ENCODE measurements at places on chromosomes 3 and 15. TPM values are rescaled to one million over a fixed set of nuclear protein-coding genes. Genes with fewer than 3 reads are reported as not detected.

RLBP1 gene
- not detected for total RNA-seq

LRTM1 gene
- total RNA-seq = not detected

HHATL gene
- total RNA-seq = 86.3 TPM

MNS1 gene
- total RNA-seq = 0.62 TPM

GRAMD2A gene
- total RNA-seq = not detected

GALNT15 gene
- total RNA-seq = 94.0 TPM

NDUFB5 gene
- 182 TPM for total RNA-seq

C3orf20 gene
- 0.46 TPM for total RNA-seq

MYEF2 gene
- total RNA-seq = 0.29 TPM

LNP1 gene
- 1.5 TPM for total RNA-seq

LEKR1 gene
- not detected for total RNA-seq

IGSF10 gene
- total RNA-seq = not detected

C3orf33 gene
- 5.3 TPM for total RNA-seq

DNA sequence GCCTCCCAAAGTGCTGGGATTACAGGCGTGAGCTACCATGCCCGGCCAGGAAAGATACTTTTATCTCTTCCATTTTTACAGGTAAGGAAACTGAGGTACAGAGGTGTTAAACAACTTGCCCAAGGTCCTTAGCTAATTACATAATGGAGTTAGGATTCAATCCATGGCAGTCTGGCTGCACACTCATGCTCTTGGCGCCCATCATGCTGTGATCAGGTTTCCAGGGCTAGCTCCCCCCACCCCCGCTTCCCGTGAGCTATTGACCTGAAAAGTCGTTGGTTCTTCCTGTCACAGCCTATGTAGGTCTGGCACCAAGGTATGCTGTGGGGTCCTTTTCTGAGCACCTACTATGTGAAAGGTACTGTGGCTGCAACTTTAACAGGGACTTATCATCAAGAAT is 55.9 kb upstream of the LARS2 start:
- DNase-seq = no peak

DNA sequence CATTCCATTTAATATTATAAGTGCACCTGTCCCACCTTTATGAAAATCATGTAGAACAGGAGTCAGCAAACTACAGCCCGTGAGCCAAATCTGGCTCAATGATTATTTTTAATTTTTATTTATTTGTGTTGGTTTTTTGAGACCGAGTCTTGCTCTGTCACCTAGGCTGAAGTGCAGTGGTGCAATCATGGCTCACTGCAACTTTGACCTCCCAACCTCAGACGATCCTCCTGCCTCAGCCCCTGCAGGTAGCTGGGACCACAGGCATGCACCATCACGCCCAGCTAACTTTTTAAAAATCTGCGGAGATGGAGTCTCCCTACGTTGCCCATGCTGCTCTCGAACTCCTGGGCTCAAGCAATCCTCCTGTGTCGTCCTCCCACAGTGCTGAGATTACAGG is 42.0 kb downstream of the MYO1E start:
- no peak for DNase-seq

- no peak for DNase-seq
These were observed 173.3 kb upstream of the GAP43 start for GRCh38 chr3:115450036-115450435.

- no peak for DNase-seq
These were observed 26.6 kb downstream of the SEMA6D start for GRCh38 chr15:47743886-47744285.

GRCh38 chr3:134078169-134078831 is 48.6 kb upstream of the SLCO2A1 start:
- DNase-seq = peak; percentile 22

- peak; percentile 43 for DNase-seq
These were observed 50.0 kb upstream of the NMD3 start for GRCh38 chr3:161171113-161171512.

GRCh38 chr3:88589138-88589537 is 439.4 kb downstream of the C3orf38 start:
- no peak for DNase-seq

DNA sequence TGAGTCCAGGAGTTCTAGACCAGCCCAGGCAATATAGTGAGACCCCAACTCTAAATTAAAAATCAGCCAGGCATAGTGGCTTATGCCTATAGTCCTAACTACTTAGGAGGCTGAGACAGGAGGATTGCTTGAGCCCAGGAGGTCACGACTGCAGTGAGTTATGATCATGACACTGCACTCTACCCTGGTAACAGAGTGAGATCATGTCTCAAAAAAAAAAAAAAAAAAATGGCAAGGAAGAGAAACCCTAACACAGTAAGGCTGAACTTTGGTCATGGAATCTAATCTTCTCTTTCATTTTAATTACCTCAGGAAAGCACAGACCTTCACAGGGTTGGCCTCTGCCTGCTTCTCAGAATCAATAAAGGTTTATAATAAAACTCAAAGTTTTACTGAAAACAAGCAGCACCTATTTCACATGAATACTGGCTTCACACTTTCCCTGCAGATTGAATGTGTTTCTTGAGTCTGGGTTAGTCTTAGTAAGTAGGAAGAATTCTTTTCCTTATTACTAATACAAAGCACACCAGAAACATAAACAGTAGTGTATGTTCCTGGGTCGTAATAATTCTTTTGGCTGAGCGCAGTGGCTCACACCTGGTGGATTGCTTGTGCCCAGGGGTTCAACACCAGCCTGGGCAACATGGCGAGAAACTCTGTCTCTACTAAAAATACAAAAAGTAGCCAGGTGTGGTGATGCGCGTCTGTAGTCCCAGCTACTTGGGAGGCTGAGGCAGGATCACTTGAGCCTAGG is 11.6 kb upstream of the NR2C2 start:
- no peak for DNase-seq

- peak; percentile 19 for DNase-seq
These were observed 15.8 kb upstream of the ALDH1A3 start for GRCh38 chr15:100863796-100864267.

DNA sequence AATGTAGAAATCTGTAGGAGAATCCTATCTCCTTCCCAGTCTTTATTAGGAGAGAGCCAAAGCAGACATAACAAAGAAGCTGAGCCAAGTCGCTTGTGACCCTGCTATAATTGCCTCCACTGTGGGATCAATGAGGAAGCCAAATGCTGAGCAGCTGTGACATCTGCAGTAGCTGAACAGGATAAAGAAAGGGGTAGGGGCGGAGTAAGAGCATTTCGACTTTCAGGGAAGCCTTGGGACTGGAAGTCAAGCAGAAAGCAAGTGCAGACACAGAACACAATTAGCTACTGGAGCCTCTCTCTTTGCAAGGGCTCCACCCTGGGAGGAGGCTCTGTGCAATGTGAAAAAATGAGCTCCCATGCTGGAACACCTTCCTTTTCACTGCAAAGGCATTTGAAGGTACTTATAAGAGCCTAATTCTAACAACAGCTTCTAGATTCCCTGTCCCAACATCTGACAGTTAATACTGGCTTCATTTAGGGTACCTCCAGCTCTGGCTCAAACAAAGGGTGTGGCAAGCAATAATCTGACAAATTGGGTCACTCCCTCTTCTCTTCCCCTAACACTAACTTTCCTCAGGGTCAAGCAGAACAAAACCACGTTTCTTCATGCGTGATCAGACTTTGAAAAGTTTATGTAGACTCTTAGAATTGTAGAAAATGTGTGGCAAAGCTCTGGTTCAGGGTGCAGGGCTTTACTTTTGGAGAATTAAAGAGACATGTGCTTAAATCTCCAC is 166.4 kb downstream of the CADPS start:
- DNase-seq = no peak

GRCh38 chr15:53807501-53807900 is 48.0 kb upstream of the WDR72 start:
- no peak for DNase-seq

DNA sequence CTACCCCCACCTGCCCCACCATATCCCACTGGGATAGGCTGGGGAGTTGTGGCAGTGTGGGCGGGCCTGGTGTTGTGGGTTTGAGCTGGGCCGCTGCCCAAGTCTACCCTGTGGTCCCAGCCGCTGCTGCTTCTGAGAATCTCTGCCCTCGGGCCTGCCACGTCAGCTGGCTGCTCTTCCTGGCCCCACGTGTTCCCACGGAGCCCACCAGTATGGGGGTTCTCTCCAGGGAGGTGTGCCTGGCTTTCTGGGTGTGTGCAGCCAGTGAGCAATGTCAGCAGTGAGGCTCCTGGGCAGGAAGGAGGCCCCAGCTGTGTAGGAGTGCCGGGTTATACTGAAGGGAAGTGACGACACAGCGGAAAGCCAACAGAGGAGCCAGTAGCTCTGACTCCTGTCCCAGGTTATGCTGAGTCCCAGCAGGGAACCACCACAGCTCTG is 10.5 kb downstream of the GNAI2 start:
- DNase-seq = no peak

- no peak for DNase-seq
These were observed 50.8 kb downstream of the RFTN1 start for GRCh38 chr3:16462679-16463078.

DNA sequence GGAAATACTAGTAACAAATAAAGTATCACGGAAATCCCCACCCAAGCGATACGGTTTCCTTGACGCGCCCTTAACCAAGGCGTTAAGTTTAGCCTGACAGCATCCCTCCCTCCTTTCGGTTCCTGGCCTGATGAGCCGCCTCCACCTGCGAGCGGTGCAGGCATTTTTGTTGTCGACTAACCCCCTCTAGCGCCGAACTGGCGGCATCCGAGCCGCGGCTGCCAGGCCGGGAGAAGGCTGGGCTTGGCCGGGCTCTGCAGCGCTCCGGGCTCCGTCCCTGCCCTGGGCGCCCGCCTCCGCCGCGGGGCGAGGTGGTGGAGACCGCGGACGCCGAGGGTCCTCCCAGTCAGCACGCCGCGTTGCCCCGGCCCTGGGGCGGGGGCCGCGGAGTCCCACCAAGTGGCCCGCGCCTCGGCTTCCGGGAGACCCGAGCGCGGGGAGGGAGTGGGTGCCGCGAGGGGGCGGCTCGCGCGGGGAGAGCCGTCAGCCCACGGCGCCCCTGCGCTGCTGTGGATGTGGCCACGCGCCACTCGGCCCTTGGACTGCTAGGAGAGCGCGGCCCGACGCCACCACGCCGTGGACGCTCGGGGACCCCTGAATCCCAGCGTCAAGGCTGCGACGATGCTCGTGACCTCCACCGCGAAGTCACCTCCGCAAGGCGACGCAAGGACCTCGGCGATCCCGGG is 1.1 kb upstream of the EPHA6 start:
- DNase-seq = peak; percentile 14

GRCh38 chr3:5188419-5189221 is 1.1 kb downstream of the EDEM1 start:
- DNase-seq = no peak

GRCh38 chr3:18729671-18730070 is 304.5 kb upstream of the SATB1 start:
- DNase-seq = no peak

- DNase-seq = no peak
These were observed 4.1 kb downstream of the FLNB start for GRCh38 chr3:58012302-58012701.

GRCh38 chr3:54831112-54831511 is 96.7 kb downstream of the LRTM1 start:
- no peak for DNase-seq

DNA sequence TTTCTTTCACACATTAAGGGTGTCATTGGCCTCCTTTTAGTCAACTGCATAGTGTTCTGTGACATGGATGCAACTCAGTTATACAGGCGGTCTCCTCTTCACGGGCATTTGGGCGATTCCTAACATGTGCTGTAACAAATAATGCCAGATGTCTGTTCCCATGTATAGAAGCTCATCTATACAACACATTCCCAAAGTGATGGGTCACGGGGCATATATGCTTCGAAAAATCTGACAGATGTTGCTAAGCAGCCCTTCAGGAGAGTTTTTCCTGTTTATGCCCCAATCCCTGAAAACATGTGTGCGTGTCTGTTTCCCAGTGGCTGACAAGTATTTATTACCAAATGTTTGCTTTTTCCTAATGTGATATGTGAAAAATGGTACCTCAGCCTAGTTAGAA is 25.8 kb downstream of the LRRK1 start:
- DNase-seq = no peak

- DNase-seq = no peak
These were observed 20.8 kb upstream of the APH1B start for GRCh38 chr15:63256433-63257274.

DNA sequence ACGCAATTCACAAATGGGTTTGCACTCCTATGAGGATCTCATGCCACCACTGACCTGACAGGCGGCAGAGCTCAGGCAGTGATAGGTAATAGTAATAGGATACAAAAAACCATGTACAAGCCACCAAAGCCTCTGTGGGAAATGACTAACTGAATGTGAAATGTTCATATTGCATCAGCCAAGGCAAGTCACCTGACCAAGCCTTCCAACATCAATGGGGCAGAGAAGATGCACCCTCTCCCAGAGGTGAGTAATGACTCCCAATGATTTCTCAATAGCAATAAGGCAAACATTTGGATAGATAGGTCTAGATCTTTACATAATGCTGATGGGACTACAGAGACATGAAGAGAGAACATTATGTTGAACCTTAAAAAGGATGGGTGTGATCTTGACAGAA is 14.9 kb downstream of the CNTN3 start:
- no peak for DNase-seq

- DNase-seq = no peak
These were observed 30.5 kb downstream of the ACAN start for GRCh38 chr15:88833731-88834100.

GRCh38 chr15:63334821-63335220 is 46.8 kb downstream of the CA12 start:
- no peak for DNase-seq

GRCh38 chr3:45054196-45054857 is 28.2 kb downstream of the CLEC3B start:
- DNase-seq = peak; percentile 40

GRCh38 chr15:77709135-77709886 is 76.6 kb upstream of the LINGO1 start:
- DNase-seq = no peak

GRCh38 chr3:30098653-30099455 is 507.5 kb upstream of the TGFBR2 start:
- no peak for DNase-seq

DNA sequence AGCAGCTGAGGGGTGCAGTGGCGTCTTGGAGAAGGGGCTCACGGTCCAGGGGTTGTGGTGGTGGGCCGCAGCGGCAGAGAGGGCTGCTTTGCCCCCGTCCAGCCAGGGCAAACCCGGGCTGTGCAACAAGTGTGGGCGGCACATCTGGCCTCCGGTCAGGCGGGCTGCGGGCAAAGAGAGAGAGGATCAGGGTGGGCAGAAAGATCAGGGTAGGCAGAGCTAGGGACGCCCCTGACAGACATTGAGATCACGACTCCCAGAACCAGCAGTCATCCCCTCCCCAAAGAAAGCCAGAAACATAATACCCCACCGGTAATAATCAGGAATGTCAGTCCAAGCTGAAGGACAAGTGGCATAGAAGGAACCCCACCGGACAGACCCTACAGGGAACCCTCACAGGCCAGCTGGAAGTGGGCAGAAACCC is 6.8 kb downstream of the GATA2 start:
- no peak for DNase-seq

- no peak for DNase-seq
These were observed 343.0 kb upstream of the ARL6 start for GRCh38 chr3:97421565-97421964.

GRCh38 chr3:65785065-65785645 is 253.6 kb downstream of the MAGI1 start:
- DNase-seq = no peak

GRCh38 chr3:102179326-102180177 is 255.3 kb upstream of the ZPLD1 start:
- no peak for DNase-seq

- DNase-seq = no peak
These were observed 463.9 kb downstream of the MFSD1 start for GRCh38 chr3:159265705-159266104.

All from gastrocnemius medialis (tissue), 4 donors.